ENCODE measurements at places on chromosomes 4 and X.
A peak's percentile ranks its signal among the peaks of the same experiment; 100 is the strongest.

DNA sequence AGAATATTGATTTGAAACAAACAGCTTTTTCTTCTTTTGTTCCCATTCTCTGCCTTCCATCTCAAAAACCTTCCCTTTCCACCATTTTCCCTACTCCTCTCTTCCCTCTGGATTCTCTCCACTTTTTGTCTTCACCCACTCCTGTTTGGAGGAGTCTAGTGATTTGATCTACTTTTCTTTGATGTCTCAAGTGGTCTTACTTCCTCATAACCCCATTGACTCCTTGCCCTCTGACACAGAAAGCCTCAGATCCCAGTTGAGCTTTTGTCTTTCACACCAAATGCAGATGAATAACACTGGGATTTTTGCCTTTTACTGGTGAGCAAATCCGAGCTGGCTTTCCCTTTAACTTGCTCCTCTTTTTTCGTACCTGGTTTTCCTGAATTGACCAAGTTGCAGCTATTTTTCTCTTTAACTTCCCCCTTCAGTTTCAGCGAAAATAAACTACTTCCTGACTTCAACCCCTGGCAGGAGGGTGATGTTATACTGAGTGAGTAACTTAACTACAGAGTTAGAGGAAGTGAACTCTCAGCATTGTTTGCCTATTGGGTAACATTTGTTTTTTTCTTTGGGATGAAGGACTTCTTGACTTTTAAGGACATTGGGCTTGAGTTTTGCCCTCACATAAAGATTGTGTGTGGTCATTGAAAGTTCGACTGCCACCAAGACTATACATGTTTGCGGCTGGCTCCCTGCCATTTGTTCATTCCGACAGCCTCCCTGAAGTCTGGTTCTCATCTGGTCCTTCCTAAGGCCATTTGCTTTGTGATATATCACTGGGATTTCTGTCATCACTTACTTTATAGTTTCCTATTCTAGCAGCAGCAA, 392.8 kb upstream of the NR3C2 start:
- no peak for DNase-seq

- DNase-seq = no peak
Measured at GRCh38 chr4:24846716-24847115, 51.3 kb downstream of the SOD3 start.

DNA sequence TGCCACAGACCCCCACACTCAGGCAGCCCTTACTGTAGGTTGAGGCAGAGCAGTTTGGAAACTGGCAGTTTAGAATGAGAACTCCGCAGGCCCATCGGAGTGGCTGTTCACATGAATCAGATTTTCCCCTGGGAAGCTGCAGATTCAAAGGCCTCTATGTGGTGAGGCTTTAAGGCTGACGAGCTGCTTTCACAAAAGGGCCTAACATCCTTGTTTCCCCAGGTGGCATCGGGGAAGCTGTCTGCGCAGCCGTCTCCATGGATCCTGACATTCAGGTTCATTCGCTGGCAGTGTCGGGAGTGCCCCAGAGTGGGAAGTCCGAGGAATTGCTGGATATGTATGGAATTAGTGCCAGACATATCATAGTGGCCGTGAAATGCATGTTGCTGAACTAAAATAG, 33.7 kb downstream of the TKTL1 start:
- no peak for DNase-seq

GRCh38 chrX:139158256-139158655, 372.3 kb upstream of the F9 start:
- no peak for DNase-seq

DNA sequence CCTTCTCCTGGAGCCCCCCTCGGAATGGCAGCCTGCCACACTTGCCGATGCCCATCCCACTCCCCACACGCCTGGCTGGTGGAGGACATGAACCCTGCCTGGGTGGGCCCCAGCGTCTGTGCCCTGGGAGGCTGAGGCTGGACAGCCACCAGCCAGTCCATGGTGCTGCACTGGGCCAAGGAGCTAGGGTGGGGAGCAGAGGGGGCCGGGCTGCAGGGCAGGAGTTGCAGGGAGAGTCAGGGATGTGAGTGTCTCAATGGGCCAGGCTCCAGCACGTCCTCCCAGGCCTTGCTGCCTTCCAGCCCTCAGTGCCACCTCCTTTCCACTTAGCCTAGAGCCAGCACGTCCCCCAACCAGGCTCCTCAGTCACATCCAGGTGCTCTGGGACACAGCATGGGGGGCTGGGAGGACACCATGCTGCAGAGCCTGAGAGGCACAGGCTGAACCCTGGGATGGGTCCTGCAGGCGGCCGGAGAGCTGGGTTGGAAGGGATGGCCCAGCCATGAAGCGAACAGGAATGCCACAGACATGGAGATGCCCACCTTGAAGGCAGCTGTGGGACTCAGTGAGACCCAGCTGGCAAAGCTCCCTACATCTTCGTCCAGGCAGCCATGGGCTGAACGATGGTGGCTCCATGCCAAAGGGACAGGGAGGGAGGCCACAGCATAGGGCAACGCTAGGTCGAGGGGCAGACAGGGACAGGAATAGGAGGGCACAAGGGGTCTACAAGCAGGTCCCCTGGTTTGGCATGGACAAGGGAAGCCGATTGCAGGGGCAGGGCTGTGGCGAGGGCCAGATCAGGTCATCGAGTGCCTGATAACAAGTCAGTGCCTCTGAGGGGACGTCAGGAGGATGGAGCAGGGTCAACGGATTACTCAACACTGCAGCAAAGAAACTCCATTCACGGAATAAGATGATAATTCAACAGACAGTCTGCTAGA, 30.1 kb upstream of the MXD4 start:
- peak; percentile 7 for DNase-seq

GRCh38 chrX:153983321-153983801, 10.8 kb downstream of the TMEM187 start:
- no peak for DNase-seq

GRCh38 chr4:41319553-41319952, 62.8 kb downstream of the UCHL1 start:
- no peak for DNase-seq

GRCh38 chr4:94940520-94940908, 182.8 kb downstream of the BMPR1B start:
- DNase-seq = no peak

DNA sequence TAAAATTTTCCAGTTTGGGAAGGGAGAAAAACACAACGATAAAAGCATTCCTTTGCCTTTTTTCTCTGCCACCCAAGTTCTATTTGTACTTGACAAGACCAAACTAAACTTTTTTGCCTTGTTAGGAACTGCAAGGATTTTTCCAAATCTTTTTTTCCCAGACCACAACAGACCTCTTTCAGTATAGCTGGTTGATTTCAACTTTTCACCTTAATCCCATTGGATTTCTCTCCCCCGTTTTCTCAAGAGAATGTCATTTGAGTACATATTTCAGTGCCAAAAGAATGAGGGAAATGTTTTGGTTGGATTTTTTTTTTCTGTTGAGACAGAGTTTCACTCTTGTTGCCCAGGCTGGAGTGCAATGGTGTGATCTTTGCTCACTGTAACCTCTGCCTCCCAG, 18.5 kb upstream of the SGMS2 start:
- DNase-seq = no peak

- DNase-seq = no peak
Measured at GRCh38 chr4:173119818-173120217, 48.8 kb upstream of the GALNT7 start.

DNA sequence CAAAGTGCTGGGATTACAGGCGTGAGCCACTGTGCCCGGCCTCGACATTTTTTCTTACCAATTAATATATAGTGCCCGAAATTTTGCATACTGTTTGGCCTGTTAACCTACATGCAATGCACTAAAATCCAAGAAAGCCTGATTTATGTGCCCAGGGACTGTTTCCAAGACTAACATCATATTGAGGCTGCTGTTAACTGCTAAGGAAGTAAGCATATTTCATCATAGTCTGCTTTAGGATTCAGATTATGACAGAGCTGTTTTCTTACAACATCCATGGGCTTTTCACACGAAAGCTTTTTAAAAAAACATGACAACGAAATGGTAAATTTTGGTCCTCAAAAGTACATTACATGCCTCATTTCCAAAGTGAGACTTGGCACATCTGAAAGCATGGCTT, 84.4 kb downstream of the STOX2 start:
- DNase-seq = no peak

DNA sequence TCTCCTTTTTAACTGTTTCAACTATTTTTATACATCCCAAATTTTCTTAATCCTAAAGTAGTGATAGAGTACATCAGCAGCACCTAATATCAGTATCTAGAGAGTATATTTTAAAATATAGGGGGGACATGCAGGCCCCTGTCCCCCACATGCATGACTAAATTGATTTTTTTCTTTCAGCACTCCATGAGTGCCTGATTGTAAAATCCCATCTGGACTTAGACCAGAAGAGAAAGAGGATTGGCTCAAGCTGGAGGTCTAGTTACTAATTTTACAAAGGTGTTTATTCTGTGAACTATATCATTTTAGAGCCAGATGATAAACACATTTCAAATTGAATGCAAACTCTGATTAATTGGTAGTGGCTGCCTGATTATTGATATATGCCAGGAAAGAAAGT, 1533.9 kb upstream of the PABPC4L start:
- no peak for DNase-seq
